Activated CD4-positive, alpha-beta T cell treated with anti-CD3 and anti-CD28 coated beads, Interleukin-2, amount 50 U/mL, for 48 hours (primary cell): ENCODE measurements at places on chromosomes 13 and 19.

DNA sequence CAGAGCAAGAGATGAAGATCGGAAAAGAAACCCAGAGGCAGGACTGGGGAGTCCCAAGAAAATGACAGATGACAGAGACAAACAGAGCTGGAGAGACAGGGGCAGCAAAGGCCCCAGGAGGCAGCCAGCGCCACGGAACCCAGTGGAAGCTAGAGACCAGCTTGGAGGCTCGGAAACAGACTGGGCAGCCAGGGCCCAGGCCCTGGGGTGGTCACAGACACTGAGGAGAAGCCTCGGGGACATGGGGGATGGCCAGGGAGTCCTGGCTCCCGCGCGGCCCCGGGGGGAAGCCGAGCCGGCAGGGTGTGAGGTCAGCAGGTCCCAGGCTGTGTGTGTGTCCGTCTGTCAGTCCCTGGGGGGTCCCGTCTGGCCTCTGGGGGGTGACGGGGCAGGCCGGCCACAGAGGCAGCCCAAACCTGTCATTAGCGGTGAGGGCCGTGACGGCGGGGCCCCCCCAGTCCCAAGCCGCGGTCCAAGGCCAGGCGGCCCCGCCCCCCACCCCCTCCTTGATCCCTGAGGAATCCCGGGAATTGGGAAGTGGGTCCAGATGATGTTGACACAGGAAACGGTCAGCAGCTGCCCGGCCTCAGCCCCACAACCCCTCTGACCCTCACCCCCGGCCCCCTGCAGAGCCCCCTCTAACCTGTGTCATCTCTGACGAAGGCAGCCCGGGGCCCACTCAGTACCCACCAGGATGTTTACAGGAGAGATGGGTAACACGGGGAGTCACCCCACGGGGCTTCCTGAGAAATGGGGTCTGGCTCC, 2.5 kb upstream of the TMEM190 start:
- no peak for DNase-seq

DNA sequence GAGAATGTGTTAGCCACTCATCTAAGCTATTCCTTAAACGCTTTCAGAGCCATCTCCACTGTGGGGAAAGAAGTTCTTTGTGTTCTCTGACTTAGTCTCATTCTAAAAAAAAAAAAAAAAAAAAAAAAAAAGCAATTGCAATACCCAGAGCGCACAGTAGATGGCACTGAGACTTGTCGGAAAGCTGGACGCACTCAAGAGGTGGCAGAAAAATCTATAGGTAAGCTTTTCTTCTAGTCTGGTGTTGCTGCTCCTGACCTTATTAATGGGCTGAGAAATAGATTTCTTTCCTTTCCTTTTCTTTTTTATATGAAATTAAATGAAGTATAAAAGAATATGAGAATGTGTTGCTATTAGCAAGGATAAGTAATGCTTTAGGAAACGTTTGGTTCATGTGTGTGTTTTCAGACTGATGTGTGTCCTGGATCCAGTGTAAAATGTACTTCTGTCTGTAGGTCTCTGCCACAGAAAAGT, 4.7 kb upstream of the GJB2 start:
- DNase-seq: no peak

DNA sequence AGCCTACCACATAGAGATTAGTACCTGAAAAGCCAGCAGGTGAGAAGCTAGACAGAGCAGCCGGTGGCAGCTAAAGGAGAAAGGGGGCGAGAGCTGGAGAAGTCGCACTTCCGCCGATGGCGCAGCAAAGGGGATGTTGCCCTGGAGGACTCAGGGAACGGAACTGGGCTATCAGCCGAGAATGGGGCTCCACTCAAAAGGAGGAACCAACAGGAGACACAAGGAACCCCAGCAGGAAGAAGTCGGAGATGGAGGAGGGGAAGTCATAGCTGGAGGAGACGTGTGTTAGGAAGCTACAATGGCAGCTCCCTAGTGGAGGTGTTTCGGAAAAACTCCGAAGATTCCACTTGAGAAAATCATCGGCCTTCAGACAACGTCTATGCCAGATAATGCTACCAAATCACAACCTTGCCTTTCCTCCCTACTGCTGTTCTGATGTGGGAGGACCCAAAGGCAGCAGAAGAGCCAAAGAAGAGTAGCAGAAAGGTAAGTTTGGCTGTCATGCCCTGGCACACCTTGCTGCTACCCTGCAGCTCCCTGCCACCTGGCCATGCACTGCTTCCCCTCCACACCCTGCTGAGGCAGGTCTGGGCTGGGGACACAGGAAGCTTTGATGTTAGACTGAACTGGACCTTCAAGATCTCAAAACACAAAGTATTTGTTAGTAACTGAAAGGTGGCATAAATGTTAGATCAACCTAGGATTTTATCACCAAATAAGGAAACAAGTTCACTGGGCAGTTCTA, 127.9 kb downstream of the DLEU7 start:
- DNase-seq: no peak

DNA sequence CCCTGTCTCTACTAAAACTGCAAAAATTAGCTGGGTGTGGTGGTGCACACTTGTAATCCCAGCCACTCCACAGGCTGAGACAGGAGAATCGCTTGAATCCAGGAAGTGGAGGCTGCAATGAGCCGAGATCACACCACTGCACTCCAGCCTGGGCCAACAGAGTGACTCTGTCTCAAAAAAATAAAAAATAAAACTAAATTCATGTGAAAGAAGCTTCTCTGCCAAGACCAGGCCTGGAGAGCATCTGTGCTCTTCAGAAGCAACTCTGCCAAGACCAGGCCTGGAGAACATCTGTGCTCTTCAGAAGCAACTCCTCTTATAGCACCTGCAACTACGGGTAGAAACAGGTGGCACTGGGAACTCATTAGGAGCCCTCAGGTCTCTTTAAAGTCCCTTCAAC, 37.7 kb downstream of the CRYL1 start:
- DNase-seq: no peak

- DNase-seq: no peak
Measured at GRCh38 chr19:38266981-38267597, 2.7 kb downstream of the SPINT2 start.

GRCh38 chr19:2083174-2083854, 12.8 kb downstream of the MOB3A start:
- DNase-seq: peak; percentile 66

GRCh38 chr13:92362717-92363116, 863.9 kb upstream of the GPC6 start:
- no peak for DNase-seq

DNA sequence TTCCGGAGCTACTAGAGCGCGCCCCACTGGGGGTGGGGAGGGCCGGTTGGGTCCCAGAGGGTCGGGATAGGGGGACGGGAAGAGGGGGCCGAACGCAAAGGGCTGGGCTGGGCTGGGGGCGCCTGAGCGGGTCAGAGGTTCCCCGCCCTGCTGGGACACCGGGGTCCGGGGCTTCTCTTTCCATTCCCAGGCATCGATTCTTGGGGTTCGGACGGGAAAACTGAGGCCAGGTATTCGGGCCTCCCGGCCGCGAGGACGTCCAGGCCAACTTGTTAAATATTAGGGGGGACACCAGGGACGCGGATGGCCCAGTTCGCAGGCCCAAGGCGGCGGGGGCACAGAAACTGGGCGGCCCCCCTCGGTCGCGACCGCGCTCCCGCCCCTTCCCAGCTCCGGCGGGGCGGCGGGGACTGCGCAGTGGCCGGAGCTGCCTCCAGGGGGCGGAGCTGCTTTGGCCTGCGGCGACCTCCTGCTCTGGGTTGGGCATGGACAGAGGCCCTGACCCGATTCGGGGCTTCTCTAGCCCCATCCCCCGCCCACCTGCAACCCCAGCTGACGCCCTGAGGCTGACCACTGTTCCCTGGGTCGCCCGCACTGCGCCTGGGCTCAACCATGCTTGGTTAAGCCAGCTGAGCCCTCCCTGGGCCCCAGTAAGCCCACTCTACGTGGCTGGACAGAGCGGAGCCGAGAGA, 1.2 kb upstream of the KLF16 start:
- DNase-seq: peak; percentile 76

DNA sequence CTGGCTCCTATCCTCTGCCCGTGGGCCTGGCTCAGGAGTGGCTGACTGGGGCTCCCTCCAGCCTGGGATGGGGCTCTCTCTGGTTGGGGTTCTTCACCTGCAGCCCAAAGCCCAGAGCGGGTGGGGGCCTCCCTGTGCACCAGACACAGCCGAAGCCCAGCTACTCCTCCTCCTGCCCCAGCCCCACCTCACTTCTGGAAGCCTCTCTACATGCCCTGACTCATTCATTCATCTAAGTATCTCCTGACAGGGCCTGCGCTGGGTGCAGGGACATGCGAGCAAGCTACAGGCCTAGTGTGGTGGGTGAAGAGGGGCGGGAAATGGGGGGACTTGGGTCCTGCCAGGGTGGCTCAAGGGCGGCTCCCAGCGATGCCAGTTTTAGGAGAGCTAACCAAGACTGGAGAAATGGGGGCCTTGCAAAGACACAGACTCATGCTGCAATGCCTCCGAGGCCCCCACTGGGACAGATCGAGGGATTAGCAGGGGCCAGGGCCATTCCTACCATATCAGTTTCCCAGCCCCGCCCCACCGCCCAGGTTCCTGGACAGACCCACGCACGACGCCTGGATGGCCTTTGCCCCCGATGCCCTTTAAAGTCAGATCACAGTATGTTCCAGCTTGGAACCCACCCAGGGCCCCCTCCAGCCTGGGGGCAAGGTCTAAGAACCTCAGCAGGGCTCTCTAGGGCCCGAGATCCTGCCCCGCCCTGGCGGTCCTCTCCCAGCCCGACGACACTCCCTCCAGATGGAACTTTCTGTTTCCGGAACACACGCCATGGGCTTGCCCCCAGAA, 12.6 kb downstream of the LSM4 start:
- no peak for DNase-seq

DNA sequence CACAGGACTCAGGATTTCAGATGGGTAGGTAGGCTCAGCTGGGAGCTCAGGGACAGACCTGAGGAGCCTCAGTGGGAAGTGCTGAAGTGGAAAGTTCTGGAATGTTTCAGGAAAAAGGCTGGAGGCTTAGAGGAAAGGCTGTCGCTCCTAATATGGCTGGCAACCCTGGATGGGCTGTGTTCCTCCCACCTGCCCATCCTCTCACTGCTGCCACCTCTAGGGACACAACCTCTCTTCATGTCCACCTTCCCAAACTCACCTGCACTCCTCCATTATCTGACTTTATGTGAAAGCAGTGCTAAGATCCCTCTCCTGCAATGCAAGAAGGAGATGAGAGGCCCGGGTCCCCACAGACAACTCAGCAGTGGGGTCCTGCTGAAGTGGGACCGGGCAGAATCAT, 5.8 kb upstream of the CEACAM21 start:
- no peak for DNase-seq

GRCh38 chr19:4319067-4319718, 14.8 kb downstream of the FSD1 start:
- DNase-seq: no peak
